ENCODE measurements at places on chromosomes 2 and 18.

- DNase-seq, result no peak
Observed at GRCh38 chr2:58557176-58557575, 316.1 kb upstream of the FANCL start.

DNA sequence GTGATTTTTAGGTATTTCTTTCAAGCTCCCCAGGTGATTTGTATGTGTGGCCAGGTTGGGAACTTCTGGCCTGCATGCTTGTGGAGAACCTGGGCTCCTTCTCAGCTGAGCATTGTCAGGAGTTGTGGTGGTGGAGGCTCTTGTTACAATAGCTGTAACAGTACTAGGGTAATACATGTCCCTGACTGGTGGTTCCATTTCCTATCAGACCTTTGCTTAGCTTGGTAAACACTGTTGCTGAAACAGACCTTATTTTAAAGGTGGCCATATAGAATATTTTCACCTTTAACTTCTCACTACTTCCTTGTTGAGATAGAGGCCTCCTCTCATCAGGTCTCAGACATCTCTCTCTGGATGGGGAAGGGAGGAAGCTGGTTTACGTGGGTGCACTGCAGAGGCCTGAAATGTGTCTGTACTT lies 79.2 kb downstream of the SETBP1 start:
- no peak for DNase-seq

GRCh38 chr2:205934443-205934842 lies 151.5 kb downstream of the INO80D start:
- no peak for DNase-seq

- no peak for DNase-seq
Observed at GRCh38 chr18:45945669-45946068, 21.5 kb downstream of the EPG5 start.

DNA sequence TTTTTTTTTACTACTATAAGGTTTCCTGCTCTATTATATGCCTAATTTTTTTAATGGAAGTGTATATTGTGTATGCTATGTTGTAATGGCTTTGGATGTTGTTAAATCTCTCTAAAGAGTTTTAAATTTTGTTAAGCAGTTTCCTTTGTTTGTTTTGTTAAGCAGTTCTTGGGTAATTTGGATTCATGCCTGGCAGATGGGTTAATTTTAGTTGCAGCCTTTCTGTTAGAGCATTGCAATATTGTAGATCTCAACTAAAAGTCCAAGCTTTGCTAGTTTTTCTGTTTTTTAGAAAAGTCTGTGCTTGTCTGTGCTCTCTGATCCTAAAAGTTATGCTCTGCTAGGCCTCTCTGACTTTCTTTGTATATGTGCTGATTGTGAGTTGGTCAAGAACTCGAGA lies 1229.0 kb upstream of the NRXN1 start:
- DNase-seq, result peak; percentile 50

- no peak for DNase-seq
Observed at GRCh38 chr2:136693966-136694365, 71.4 kb upstream of the THSD7B start.

DNA sequence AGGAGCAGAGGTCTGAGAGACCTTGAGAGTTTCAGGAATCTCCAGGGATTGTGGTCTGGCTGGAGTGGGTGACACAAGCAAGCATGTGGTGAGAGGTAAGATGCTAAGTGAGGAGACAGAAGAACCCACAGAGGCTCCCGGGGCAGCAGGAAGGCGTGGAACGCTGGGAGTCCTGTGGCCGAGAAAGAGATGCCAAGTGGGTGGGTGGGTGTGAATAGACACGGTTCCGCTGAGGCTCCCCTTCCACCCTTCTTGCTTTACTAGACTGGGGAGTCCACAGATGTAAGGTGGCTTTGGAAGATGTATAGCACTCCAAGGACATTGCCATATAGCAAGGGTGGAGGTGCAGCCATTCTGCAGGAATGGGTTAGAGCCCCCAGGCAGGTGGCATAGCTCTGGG lies 4.2 kb downstream of the TEX51 start:
- DNase-seq, result no peak

GRCh38 chr18:47163241-47163640 lies 12.9 kb downstream of the IER3IP1 start:
- peak; percentile 24 for DNase-seq

GRCh38 chr2:112750560-112750843 lies 13.9 kb downstream of the CKAP2L start:
- DNase-seq, result no peak

- peak; percentile 76 for DNase-seq
Observed at GRCh38 chr2:158495175-158495574, 38.4 kb downstream of the PKP4 start.
